Hematopoietic multipotent progenitor cell treated with erythropoietin and hydrocortisone succinate and interleukin-3 and kit ligand, for 8 days (in vitro differentiated cells): ENCODE measurements at places on chromosomes 3 and 15.

DNA sequence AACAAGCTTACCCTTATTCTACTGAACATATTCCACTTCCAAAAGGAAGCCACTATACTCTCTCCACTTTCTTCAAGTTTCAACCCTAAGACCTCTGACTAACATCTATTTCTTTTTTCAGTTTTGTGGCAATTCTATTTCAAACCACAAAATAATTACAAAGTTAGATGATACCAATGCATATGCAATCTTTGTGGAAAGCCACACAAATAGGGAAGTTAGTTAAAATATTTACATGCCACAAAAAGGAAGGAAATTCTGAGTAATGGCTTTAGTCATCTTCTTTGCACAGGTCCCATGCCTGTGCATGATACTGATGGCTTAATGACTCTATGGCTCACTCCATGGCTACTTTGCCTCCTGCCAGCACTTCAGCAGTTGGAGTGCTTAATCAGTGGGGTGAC lies 57.0 kb upstream of the MCTP2 start:
- peak; percentile 56 for DNase-seq

- DNase-seq, result no peak
Observed at GRCh38 chr3:16759227-16759903, 125.4 kb upstream of the PLCL2 start.

GRCh38 chr3:57816471-57817095 lies 60.5 kb downstream of the SLMAP start:
- no peak for DNase-seq

DNA sequence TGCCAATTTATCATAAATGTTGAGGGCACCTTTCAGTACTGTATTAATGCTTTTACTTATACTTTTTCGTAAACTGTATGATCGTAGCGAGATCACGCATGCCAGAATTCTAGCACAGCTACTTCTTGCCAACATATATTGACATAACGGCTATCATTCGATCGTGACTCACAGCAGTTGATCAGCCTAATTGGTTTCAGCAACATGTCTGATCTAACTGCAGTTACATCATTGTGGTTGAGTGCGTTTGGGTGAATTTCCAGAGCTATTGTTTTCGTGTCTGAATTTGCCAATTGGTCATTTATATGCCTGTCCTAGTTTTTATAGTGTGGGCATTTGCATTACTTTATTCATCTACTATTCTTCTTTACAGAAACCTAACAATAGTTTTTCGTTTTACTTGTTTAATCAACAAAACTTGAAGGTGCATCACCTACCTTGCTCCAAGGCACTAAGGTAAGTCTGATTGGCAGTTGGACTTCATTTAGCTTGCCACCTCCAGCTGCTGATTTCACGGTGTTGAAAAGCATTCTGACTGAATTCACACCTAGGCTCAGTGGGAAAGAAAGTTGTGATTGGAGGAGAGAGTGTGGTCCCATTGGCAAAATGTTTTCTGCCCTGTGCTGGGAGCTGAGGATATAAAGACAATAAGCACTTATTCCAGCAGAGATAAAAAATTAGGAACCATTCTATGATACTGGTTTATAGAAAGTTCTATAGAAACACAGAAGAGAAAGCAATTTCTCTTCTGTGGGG lies 120.9 kb upstream of the RGMA start:
- no peak for DNase-seq

- DNase-seq, result no peak
Observed at GRCh38 chr15:98801234-98801561, 152.9 kb downstream of the IGF1R start.

DNA sequence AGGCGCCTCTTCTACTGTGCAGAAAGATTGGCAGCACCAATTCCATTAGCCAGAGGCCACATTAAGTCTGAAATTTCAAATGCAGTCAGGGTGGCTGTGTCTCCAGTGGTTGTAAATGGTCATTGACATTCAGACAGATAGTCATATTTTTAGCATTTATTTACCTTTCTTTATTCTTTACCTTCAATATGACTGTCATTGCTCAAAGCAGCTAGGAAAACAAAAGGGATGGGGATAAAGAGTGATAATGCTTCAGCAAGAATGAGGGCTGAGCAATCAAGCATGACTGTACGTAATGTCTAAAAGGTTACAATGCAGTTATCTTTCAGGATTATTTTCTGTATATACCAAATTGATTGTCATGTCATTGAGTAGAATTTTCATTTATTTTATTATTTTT lies 360.4 kb downstream of the EFHB start:
- no peak for DNase-seq

- DNase-seq, result no peak
Observed at GRCh38 chr3:10583798-10584708, 78.7 kb upstream of the ATP2B2 start.

DNA sequence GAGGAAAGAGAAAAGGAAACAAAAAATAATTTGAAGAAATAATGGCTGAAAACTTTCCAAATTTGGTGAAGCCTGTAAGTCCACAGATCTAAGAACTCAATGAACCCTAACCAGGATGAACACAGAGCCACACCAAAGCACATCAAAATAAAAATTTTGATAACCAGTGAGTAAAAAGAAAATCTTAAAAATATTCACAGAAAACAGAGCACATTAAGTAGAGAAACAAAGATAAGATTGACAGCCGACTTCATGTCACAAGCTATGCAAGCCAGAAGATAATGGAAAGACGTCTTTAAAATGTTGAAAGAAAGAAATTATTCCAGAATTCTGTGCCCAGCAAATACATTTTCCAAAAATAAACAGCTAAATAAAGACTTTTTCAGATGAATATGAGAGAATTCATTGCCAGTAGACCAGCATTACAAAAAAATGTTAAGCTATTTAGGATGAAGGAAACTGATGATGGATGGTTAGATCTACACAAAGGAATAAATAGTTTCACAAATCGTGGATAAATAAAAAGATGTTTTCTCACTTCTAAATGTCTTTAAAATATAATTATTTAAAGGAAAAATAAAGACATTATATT lies 140.2 kb upstream of the SKOR1 start:
- DNase-seq, result peak; percentile 45

DNA sequence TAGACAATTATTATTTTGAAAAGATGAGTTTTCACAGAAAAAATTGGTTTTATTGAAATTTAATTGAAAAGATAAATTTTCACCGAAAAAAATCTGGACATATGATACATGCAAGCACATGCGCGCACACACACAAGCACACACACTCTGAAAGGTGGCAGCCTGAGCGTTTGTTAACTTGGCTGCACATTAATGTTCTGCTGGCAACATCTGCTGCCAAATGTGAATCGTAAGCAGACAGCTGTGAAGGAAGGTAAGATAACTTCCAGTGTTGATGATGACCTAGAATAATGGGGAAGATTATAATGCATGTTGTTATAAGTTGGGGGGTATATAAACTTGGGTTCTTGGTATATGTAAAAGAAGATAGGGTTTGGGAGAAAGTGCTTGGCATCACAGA lies 18.4 kb upstream of the CMTM7 start:
- no peak for DNase-seq

DNA sequence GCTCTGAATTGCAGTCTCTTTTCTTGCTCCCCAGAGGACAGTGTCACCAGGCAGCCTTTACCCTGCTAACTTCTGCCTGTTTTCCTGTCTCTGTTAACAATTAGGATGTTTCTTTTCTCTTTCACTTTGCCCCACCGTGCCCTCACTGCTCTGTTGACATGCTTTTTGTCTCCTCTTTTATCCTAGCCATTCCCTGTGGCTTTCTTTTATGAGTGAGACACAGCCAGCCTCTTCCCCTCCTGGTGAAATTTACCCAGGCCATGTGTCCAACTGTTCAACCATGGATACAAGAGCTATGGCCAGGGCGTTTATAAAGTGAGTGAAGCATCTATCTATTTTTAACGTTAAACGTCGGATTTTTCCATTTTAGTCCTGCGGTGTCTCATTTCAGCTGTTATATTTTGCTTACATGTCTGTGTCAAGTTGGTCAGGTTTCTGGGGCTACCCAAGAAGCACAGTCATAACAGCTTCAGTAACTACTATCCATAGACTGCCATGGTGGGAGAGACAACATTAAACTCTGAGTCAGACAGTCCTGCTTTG lies 443.2 kb upstream of the AZI2 start:
- no peak for DNase-seq

- peak; percentile 60 for DNase-seq
Observed at GRCh38 chr3:113495035-113495434, 19.9 kb downstream of the SPICE1 start.

DNA sequence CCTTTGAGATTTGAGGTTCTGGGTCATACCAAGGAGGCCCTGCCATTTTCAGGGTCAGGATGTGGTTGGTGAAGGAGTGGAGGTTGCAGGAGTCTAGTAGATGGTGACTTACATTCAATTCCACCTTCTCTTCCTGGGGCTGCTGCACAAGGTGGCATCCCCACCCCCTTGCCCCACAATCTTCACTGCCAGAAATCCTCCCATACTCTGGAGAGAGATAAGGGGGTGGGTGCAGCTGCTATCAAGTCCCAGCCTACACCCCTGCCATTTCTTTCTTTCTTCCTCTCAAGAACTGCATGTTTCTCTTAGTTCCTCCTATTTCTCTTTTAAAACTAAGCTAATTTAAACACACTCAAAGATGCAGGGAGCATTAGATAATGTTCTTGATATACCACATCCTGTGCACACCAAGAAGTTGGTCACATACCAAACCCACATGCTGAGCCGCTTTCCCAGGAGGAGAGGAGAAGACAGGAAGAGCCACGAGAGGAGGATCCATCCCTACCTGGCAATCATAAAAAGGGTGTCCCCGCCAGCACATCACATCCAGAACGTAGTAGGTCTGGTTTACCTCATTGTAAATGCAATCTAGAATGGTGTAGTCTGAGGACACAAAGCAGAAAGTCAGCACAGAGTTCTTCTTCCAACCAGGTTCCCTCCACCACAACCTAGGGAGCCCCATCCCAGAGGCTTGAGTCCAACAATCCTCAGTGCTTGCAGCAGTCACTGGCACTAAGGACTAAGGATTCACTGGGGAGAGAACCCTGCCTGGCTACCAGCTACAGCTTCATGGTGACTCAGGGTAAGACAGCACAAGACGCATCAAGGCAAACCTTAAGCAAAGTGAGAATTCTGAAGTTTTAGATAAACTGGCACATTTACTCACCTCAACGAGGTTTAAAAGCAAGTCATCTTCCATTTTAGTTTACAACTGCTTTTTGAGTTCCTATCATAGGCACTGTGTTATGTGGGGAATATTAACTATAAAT lies 18.5 kb downstream of the SNUPN start:
- peak; percentile 96 for DNase-seq

DNA sequence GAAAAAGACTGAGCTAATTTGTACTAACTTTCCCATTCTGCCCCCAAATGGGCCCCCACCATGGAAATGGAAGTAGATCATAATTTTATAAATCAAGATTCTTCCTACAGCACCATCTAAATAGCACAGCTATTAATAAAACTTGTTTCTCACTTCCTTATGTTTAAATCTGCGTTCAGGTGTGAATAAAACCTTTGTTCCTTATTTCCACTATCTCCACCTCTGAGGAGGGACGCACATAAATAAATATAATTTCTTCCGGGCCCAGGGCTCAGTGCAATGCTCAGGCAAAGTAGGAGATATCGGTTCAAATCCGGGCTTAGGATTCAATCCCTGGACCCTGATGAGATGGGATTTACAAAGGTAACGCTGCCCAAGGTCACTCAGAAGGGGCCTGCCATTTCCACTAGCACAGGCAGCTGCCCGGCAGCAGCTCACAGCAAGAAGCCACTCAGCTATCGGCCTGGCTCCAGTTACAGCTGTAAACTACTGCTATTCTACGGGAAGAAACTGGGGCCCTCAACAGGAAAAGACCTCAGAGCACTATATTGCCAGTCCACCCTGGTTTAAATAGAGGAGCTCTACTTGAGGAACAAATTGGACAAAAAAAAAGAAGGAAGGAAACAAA lies 52.5 kb downstream of the FOXP1 start:
- DNase-seq, result no peak

- no peak for DNase-seq
Observed at GRCh38 chr3:174098746-174099145, 701.2 kb downstream of the NLGN1 start.

DNA sequence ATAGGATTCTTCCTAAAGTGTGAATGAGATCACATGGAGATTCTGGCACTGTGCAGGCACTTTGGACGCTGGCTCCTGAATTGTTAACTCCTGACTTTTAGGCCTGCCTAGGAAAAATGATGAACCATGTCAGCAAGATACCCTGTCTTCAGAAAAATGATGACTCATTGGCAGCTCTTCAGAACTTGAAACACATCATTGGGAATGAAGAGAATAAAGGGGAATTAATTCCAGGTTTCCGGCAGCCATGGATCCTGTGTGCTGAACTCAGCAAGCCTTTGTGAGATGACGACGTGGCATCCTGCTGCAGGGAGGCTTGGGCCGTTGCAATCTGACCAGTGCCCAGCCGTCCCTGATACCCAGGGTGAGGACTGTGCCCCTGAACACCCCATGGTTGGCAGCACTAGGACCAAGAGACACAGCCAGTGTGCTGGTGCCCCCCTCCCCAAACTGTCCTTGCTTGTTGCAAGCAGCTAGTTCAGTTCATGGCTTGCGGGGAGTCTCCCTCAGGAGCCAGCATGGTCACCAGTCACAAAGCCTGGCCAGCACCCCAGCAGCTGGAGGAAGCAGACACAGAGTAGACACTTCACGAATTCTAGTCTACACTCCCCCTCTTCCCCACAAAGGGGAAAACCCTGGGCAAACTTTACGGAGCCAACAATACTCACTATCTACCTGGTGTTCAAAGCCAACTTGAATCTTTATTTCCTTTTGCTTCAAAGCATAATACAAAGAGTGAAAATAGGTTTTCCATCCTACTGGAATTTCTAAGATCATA lies 7.8 kb upstream of the LIPC start:
- DNase-seq, result no peak

DNA sequence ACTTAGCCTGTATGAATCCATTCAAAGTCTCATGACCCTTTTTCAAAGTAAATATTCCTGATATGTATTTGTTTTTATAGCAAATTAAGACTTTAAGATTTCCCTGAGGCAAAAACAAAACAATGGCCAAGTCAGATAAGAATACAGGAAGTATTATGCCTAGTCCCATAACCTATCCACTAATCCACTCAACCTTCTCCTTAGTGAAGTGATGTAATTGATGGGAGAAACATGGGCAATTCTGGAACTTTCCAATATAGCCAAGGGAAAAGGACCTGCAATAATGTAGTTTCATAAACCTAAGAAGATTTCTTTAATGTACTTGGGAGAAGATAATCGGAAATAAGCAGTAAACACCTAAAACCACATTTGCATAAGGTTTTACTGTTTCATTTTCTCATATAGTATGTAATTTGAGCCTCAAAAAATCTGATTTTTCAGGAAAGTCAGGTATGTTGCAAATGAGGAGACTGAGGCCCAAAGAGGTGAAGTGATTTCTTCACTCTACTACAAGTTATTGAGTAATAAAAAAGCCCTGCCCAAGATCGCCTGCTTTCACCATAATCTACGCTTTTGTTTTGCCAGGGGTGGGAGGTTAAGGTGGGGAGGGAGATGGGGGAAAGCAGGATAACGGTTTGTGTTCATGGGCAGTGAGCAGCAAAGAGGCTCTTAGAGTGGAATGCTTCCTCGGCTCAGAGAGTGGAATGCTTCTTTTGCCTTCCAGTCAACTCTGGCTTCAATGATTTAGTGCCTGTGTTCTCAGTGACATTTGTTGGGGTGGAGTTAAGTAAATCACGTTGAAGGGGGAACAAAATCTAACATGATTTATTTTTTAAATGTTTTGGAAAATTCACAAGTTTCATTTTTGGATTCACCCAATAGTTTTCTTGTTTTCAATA lies 95.0 kb upstream of the FNDC3B start:
- no peak for DNase-seq

GRCh38 chr15:37933666-37934065 lies 774 bp upstream of the TMCO5A start:
- DNase-seq, result no peak

GRCh38 chr3:189001559-189001958 lies 170.2 kb upstream of the TPRG1 start:
- DNase-seq, result no peak

GRCh38 chr3:81864272-81864671 lies 102.8 kb upstream of the GBE1 start:
- no peak for DNase-seq
